ENCODE measurements at places on chromosomes 13 and 19.
A peak's percentile ranks its signal among the peaks of the same experiment; 100 is the strongest.

DNA sequence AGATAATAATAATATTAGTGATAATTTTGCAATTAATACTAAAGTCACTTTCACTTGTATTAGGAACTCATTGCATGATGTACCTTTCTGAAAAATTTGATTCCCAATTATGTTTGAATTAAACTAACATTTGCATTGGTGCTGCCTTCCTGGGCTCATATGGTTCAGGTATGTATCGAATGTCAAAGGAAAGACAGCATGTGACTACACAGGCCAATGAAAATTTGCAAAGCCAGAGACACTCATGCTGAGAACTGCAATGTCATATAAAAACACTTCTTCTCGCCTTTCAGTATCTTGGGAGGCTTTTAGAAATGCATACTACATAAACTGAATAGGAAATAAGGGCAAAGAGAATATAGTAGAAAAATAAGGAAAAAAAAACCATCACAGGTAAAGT is 44.3 kb downstream of the RAP2A start:
- DNase-seq, result no peak

- peak; percentile 53 for DNase-seq
Measured at GRCh38 chr13:26482451-26483197, 74.9 kb upstream of the WASF3 start.

GRCh38 chr19:44723952-44724319 is 24.6 kb upstream of the BCL3 start:
- DNase-seq, result peak; percentile 80

GRCh38 chr13:37136187-37136586 is 30.7 kb upstream of the CSNK1A1L start:
- no peak for DNase-seq

DNA sequence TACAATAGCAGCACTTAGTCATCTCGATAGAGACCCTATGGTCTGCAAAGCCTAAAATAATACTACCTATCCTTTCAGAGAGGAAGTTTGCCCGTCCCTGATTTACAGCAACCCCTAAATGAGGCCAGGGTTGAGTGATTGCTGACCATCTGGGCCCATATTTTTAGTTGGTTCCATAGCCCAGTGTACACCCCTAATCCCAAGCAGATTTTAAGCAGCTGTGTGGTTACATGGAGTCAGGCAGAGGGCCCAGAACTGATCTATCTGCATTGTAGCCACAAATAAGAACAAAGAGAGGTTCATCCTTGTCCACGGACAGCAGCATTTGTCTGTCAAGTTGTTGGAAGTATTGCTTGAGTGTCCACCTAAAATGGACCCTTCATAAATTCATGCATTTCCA is 148.2 kb downstream of the DCT start:
- no peak for DNase-seq

DNA sequence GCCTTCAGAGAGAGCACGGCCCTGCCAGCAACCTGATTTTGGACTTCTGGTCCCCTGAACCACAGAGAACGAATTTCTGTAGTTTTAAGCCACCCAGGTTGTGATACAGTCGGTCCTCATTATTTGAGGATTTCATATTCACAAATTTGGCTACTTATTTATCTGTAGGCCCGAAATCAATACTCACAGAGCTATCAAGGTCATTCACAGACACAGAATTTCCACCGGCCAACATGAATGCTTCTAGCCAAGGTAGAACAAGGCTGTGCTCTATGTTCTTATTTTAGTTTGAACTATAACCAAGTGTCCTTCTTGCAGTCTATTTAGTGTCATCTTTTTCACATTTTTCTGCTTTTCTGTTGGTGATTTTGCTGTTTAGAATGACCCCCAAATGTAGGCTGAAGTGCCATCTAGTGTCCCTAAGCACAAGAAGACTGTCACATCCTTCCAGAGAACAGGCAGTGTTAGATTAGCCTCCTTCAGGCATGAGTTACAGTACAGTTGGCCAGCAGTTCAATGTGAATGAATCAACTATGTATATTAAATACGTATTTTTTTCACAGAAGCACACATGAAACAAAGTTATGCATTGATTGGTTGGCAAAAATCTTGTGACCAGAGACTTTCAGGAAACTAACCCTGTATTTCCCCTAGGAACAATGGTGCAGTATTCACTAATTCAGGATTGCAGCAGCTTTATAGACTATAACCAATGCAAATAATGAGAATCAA is 63.5 kb downstream of the C13orf42 start:
- no peak for DNase-seq

- no peak for DNase-seq
Measured at GRCh38 chr19:57807541-57807940, 7.2 kb downstream of the ZNF552 start.

GRCh38 chr13:105282406-105283285 is 1252.8 kb downstream of the EFNB2 start:
- DNase-seq, result no peak

GRCh38 chr13:62598708-62599107 is 1183.1 kb upstream of the PCDH20 start:
- no peak for DNase-seq

DNA sequence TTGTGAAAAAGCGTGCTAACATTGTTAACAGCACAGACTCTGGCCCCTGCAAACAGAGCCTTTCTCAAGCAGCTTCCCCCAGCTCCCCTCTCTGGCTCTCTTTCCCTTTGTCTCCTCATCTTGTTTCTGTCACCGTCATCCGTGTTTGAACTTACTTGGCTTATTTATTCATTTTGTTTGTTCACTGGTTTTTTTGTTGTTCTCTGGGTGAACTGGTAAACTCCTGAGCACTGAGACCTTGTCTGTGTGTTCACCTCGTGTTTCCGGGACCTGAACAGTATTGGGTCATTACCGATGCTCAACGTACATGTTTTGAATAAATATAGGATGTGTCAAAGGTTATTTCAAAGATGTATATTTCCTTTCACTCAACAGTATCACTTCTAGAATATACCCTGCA is 92.4 kb upstream of the USP29 start:
- no peak for DNase-seq

- no peak for DNase-seq
Measured at GRCh38 chr13:66425741-66426140, 804.4 kb downstream of the PCDH9 start.

- DNase-seq, result peak; percentile 70
Measured at GRCh38 chr19:50607874-50608785, 31.6 kb downstream of the SYT3 start.

DNA sequence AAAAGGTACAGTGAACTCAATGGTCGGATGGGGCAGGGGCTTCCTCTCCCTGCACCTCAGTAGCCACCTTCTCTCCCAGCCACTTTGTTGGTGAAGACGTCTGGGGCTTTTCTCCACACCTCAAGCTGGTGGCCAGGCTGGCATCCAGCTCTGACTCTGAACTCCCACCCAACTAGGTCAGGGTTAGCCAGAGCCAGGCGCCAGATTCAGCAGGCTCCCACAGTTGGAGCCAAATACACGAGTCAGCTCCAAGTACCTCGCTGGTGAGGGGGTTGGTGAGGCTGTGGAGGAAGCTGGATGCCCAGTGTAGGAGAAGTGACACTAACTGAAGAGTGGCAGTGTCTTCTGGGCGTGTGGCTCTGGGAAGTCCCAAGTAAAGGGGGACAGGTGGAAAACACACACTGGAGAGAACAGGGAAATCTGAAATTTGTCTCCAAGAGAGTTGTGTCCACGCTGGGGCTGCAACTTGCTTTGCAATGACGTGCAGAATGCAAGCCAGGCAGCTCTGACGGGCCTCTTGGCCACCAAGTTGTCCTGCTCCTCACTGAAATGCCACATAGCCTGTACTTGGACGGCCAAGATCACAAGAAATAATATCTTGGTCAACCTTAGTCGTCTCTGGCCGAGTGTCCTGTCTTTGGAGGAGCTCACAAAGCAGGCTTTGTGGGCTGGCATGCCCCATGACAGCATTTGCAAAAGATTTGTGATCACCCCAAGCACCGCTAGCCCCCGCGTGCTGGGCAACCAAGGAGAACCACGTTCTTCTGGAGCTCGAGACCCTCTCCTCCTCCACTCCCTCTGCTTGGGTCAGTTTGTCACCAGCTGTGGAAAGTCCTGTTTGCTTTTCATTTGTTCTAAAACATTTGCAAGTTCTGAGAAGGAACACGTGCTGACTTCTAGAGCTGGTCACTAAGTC is 18.1 kb downstream of the SLC7A1 start:
- DNase-seq, result no peak

GRCh38 chr13:94585543-94586101 is 10.3 kb downstream of the TGDS start:
- DNase-seq, result no peak

- DNase-seq, result no peak
Measured at GRCh38 chr13:73870970-73871935, 263.0 kb downstream of the KLF12 start.

DNA sequence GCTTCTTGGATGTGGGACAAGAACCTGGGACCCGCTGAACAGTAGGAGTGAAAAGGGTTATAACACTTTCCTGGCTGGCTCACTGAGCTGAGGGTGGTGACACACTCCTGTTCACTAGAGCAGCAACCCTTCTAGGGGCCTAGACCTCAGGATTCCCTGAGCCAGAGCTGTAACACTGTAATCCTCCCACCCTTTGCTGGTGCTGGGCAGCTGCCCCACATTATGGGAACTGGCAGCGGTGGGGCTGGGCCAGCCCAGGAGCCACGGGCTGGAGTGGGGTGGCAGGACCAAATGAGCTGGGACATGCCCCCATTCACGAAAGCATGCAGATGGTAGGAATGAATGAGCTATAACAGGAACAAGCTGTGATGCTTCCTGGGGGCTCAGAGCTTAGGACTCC is 110.6 kb downstream of the B3GLCT start:
- no peak for DNase-seq

GRCh38 chr19:709965-710571 is 1.3 kb downstream of the PALM start:
- no peak for DNase-seq

GRCh38 chr13:111209613-111210012 is 94.5 kb downstream of the ARHGEF7 start:
- DNase-seq, result no peak

GRCh38 chr19:33134571-33135041 is 2.7 kb downstream of the WDR88 start:
- DNase-seq, result peak; percentile 56

DNA sequence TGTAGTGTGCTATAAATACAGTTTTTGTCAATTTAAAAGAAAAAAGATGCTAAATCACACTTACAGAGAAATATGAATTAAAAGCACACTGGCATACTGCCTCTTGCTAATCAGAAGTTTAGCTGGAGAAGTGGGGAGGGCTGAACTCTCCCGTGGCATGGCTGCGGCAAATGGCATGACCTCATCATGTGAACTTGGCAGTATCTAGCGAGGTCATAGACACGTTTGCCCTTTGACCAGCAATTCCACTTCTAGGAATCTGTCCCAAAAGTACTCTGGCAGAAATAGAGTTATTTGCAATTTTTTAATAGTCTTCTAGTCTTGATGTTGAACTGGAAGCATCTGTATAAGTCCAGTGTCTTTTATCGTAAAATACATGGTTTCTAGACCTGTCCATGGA is 42.0 kb upstream of the MCF2L start:
- no peak for DNase-seq

DNA sequence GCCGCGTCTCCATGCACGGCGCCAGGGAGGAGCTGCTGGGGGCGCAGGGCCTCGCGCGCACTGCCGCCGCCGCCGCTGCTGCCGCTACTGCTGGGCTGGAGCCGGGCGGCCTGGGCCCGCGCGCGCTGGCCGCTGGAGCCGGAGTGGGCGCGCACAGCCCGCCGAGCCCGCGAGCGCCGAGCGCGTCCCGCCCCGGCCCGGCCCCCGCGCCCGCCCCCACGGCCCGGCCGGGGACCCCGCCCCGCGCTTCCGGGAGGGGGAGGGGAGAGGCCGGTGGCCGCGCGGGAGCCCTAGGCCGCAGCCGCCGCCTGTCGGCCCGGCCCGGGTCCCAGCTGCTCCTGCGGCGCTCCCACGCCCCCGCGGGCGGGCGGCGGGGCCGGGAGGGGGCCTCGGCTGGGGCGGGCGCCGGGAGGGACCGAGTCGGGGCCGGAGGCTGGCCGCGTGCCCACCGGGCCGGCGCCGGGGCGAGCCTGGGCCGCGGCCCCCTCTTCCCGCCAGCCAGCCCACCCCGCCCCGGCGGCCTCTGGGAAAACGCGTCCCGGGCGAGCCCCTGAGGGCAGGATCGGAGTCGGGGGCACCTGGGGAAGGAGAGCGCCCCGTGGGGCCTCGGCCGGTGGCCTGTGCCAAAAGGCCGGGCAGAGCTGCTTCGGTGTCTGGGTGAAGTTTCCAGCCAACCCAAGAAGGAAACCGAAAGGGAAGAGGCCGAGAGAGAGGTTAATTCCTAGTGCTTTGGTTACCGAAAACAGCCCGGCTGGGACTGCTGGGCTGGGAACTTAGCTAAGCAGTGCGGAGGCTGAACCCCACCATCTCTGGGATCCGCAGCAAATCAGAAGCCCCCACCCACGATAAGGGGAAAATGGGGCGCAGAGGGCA is at the start of gene STK24:
Gene STK24 (minus strand): TSS at position 145 of the 873 bp plus-strand sequence. CDS start 321 bp downstream, outside the sequence.
- DNase-seq, result peak; percentile 62

GRCh38 chr13:75635828-75636435 is at the start of gene LMO7:
TSS of gene LMO7 (plus strand) at chr13:75636330. CDS start at chr13:75636658, 328 bp downstream.
- peak; percentile 48 for DNase-seq

DNA sequence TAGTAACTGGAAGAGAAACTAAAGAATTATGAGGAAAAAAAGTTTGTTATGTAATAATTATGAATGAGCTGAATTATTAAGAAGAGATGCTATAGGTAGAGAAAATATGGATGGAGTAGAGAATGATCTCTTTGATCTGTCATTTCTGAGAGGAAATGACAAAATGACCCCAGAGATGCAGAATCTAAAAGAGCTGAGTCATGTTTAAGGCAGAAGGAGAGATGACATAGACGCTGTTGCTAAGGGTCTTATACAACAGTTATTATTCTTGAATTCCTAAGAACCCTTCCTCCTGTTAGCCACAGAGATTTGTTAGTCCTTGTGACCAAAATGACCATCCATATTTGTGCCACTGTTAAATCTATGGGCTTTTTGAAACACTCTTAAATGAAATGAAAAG is 58.3 kb upstream of the FREM2 start:
- DNase-seq, result no peak

- DNase-seq, result no peak
Measured at GRCh38 chr19:51219307-51219706, 5.6 kb upstream of the CD33 start.

DNA sequence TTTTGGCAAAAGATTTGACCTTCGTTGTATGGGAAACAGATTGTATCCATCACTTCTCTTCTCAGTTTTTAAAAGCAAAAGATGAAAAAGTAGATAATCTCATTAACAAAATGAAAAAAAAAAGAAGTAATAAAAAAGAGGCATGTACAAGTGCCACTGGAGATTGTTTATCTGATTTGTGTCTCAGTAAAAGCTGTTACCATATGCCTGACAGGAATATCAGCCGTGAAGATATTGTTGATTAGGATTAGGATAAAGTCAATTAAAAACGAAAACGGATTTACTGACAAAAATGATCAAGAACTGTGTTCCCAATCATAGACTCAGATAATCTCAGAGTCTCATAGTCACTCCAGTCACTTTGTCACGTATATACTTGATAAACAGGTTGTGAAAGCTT is 842.1 kb upstream of the SLC10A2 start:
- DNase-seq, result no peak

GRCh38 chr19:39405261-39405957 is 1.2 kb upstream of the ZFP36 start:
- DNase-seq, result no peak

GRCh38 chr13:47216176-47216822 is 319.4 kb upstream of the HTR2A start:
- no peak for DNase-seq
